ENCODE measurements at places on chromosomes 2 and 18.

DNA sequence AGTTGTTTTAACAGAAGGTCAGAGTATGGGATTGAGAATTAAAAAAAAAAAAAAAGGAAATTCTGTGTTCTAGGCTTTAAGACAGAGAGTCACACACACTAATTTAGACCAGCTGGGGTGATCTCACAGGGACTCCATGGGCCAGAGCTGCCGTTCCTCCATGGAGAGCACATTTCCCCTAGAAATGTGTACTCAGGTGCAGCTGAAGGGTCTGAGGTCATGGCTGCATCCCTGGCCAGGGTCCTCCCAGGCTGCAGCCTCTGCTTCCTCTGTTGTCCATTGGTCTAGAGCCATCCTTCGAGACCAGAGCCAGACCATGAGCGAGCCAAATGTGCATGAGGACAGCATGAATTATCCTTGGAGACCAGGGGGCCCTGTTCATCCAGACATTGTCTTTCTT is 190.1 kb upstream of the TNP1 start:
- no peak for DNase-seq

- no peak for DNase-seq
Measured at GRCh38 chr18:50970006-50970405, 2.2 kb downstream of the ELAC1 start.

DNA sequence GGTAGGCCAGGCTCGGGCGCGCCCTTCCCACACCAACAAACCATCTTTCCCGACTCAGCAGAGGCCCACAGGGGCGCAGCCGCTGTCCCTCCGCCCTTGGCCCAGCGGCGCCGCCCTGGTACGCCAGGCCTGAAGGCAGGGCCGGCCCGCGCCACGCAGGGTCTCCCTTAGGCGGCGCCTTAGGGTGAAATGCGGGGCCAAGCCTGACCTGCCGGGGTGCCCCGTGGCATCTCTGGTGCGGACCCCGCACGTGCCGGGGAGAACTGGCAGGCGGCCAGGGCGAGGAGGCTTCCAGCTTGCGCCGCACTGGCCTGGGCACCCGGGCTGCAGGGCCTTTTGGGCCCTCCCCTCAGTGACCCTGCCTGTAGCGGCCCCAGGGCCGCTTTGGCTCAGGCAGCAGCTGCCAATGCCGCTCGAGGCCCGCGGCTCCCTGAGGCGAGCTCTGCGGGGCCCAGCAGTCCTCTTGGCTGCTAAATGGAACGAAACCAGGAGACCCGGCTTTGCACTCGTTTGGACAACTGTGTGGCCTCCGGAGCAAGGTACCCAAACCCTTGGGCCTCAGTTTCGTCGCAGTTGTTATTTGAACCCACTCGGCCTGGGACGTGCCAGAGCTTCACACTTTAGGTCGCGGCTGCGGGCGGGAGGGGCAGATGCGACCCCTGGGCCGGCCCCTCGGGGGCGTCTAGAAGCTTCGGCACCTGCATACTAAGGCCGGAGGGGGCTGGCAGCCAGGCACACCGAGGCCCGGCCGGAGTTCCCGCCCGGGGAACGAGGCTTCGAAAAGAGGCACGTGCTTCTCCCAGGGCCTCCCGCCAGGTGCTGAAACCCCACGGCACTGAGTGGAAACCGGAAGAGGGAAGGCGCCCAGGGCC is 8.5 kb downstream of the OTX1 start:
- no peak for DNase-seq

DNA sequence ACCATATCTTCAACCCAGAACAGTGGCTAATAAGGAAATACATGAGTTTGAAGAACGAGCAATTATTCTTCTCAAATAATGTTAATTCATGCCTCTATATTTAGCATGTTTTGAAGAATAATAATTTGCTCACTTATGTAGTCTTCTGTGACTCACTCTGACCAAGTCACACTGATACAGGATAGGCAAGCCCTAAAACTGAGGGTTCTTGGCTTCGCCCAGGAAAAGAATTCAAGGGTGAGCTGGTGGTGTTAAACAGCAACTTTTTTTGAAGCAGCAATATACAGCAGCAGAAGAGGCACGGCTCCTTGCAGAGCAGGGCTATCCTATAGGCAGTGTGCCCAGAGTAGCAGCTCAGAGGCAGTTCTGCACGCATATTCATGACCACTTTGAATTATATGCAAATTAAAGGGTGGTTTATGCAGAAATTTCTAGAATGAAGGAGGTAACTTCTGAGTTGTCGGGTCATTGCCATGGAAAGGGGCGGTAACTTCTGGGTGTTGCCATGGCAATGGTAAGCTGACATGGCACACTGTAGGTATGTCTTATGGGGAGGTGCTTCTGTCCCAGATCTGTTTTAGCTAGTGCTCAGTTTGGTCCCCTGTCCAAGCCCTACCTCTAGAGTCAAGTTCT is 200.6 kb downstream of the RND3 start:
- DNase-seq = no peak

DNA sequence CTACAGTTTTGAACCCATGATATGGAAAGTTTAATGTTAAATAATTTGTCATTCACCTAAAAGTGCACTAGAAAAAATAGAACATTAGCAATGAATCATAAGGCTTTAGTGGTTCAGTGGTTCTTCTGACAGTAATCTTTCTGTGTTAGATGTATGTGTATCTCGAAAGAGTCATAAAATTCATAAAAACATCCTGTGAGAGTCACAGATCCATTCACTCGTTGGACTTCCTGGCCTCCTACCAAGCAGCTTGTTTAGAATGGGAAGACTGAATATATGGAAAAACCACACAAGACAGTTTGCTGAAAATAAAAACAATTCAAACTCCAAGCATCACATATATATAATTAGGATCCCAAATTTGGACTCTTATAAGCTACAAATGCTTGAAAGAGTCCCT is 34.8 kb downstream of the ADNP2 start:
- no peak for DNase-seq

Measured in cortex of kidney (tissue), 1 donor.